ENCODE measurements at places on chromosomes 3 and 15. TPM values are rescaled to one million over a fixed set of nuclear protein-coding genes. Genes with fewer than 3 reads are reported as not detected.

FSTL1 gene
- 0.23 TPM for total RNA-seq

CCDC71 gene
- 22.4 TPM for total RNA-seq

RYK gene
- 13.5 TPM for total RNA-seq

BFSP2 gene
- total RNA-seq: not detected

NMNAT3 gene
- 0.73 TPM for total RNA-seq

HOMER2 gene
- total RNA-seq: 10.7 TPM

MYLK gene
- not detected for total RNA-seq

PRSS50 gene
- total RNA-seq: not detected

FETUB gene
- total RNA-seq: not detected

SPRED1 gene
- total RNA-seq: 0.29 TPM

CPN2 gene
- not detected for total RNA-seq

STRIT1 gene
- total RNA-seq: not detected

IQCF5 gene
- total RNA-seq: not detected

CACNA2D3 gene
- total RNA-seq: not detected

TRAT1 gene
- total RNA-seq: 229 TPM

GOLGA6L7 gene
- not detected for total RNA-seq

MUC20 gene
- total RNA-seq: 3.2 TPM

ZBTB47 gene
- total RNA-seq: 1.1 TPM

TRANK1 gene
- total RNA-seq: 72.4 TPM

HYKK gene
- 4.0 TPM for total RNA-seq

LOXL1 gene
- total RNA-seq: 1.9 TPM

ZMYND10 gene
- total RNA-seq: 3.0 TPM

C3orf22 gene
- total RNA-seq: not detected

STX19 gene
- 0.19 TPM for total RNA-seq

ARRDC4 gene
- total RNA-seq: 0.36 TPM

ZNF609 gene
- 48.6 TPM for total RNA-seq

FGD5 gene
- 0.67 TPM for total RNA-seq

DLL4 gene
- total RNA-seq: not detected

HIGD2B gene
- total RNA-seq: 0.22 TPM

WDR49 gene
- 0.24 TPM for total RNA-seq

GPR62 gene
- total RNA-seq: not detected

EIF2A gene
- 104 TPM for total RNA-seq

OR5H2 gene
- total RNA-seq: not detected

TOP2B gene
- 122 TPM for total RNA-seq

OSBPL10 gene
- total RNA-seq: 0.71 TPM

MORC1 gene
- not detected for total RNA-seq

ITGA11 gene
- 1.2 TPM for total RNA-seq

GRAMD1C gene
- 0.81 TPM for total RNA-seq

PAQR9 gene
- total RNA-seq: not detected

SLC15A2 gene
- 1.9 TPM for total RNA-seq

SPINK8 gene
- total RNA-seq: not detected

LMAN1L gene
- total RNA-seq: 0.67 TPM

TATDN2 gene
- 57.7 TPM for total RNA-seq

SLC22A13 gene
- 0.67 TPM for total RNA-seq

NOX5 gene
- total RNA-seq: not detected

ADAMTS17 gene
- 8.9 TPM for total RNA-seq

OXTR gene
- 0.18 TPM for total RNA-seq

HYAL3 gene
- 7.0 TPM for total RNA-seq

CHRNA7 gene
- not detected for total RNA-seq

TMEM202 gene
- not detected for total RNA-seq

FILIP1L gene
- 0.58 TPM for total RNA-seq

HHLA2 gene
- total RNA-seq: 15.7 TPM

RPL14 gene
- 3,041 TPM for total RNA-seq

ZNF501 gene
- 2.0 TPM for total RNA-seq

ADGRG7 gene
- not detected for total RNA-seq

PPARG gene
- 0.22 TPM for total RNA-seq

SERINC4 gene
- 0.24 TPM for total RNA-seq

GUCA1C gene
- not detected for total RNA-seq
